ENCODE measurements at places on chromosomes 5 and 9.

DNA sequence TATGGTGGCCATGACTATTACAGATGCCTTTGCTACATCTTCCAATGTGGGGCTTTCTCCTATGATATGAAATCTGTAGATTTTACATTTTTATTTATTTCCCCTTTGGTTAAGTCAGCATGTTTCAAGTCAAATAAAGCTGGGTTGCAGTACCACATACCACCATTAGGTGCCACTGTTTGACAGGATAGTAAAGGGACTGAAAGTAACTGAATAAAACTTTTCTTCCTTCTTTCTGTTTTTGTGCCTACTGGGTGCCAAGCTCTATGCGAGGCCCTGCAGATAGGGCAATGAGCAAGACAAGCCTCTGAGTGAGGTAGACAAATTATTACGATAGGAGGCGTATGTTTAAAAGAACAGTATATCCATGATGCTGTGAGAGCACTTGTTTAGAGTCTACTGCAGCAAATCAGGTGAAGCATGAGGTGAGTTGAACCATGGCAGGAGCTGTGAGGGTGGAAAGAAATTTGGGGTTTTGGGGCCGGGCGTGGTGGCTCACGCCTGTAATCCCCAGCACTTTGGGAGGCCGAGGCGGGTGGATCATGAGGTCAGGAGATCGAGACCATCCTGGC is 64.8 kb downstream of the GDNF start:
- DNase-seq = peak; percentile 37

DNA sequence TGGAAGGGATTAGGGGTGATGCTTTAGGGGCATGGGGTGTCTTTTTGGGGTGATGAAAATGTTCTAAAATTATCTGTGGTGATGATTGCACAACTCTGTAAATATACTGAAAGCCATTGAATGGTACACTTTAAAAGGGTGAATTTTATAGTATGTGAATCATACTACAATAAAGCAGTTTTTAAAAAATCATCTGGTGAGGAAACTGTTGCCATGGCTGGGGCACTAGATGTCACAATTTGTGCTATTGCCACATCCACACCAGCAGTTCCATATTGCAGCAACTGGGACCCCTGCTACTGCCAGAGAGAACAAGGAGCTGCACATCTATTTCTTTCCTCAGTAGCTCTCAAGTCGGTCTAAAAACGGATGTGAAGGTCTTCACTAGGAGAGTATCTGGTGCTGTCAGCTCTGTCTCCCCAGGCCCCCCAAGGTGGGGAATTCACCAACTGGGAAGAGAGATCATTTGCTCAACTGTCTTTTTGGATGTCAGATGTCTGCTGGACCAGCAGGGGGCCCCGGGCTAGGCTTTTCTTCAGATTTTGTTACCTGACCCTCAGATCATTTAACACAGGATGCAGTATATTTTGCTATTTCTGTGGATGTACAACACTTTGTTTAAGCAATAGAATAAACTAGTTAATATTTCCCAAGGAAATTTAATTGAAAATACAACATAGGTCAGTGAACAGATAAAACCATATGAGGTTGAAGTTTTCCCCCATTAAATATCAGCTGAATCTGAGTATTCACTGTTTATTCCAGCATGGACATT is 13.2 kb downstream of the CMYA5 start:
- peak; percentile 54 for DNase-seq

GRCh38 chr9:87713988-87714330 is 12.0 kb upstream of the CTSL start:
- no peak for DNase-seq

DNA sequence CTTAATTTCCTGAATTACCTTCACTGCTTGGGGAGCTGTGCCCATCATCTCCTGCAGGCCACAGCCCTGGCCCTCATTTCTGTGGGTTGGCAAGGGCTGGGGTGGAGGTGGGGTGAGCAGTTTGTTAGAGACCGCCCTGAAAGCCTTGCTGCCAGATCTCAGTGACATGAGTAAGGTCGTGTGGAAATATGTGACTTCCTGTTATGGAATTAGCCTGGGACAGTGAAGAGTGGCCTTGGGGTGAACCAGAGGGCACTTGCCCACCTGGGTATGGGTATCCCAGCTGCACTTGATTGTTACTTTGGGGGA is 2.5 kb upstream of the HNRNPAB start:
- peak; percentile 38 for DNase-seq

DNA sequence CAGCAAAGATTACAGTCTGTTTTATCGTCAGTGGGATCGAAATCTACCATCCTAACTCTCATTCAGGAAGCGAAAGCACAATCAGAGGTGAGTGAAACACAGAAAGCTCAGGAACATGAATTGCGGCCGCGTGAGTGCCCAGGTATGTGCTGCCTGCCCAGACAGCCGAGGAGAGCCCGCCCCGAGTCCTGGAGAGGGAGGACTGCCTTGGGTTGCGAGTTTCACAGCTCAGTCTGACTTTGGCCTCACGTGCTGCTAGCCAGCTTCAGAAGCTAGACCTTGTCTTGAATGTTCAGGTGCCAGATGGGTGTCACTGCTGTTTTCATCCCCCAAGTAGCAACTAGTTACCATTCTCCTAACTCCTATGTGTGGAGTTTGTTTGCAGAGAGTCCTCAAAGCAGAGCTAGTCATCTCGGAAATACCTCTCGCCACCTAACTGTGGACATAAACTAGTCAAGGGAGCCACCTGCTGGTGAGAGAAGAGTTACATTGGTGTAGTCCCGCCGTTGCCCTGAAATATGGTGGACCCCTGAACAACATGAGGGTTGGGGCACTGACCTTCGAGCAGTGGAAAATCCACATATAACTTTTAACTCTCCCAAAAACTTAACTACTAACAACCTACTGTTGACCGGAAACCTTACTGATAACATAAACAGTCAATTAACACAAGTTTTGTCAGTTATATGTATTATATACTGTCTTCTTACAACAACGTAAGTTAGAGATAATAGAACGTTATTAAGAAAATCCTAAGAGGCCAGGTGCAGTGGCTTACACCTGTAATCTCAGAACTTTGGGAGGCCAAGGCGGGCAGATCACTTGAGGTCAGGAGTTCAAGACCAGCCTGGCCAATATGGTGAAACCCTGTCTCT is 80.9 kb downstream of the GOLPH3 start:
- DNase-seq = peak; percentile 76

DNA sequence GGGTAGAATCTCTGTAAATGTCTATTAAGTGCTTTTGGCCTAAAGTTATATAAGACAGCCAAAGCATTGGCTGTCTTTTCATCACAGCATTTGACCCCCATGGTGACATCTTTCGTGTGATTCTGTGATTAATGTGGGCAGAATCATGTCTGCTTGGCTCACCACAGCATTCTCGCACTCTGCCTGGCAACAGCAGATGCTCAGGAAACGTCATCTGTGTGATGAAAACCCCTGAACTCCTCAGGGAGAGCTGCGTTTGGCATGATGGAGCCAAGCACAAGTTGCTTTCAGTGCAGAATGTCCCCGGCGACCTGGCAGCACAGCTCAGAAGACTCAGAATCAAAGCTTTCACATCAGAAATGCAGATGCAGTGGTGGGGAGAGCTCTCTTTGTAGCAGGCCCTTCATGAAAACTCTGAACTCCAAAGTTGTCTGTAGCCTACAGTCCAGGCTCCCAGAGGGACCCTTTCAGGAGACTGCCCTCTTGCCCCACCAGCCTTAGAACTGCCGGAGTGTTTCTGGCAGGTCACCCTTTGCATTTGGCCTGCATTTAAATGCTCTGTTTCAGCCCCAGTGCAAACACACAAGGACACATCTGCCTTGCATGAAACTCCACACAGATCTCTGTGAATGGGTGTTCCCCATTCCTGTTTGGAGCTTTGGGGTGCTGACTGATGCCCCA is 155.6 kb upstream of the PANK3 start:
- DNase-seq = peak; percentile 10

DNA sequence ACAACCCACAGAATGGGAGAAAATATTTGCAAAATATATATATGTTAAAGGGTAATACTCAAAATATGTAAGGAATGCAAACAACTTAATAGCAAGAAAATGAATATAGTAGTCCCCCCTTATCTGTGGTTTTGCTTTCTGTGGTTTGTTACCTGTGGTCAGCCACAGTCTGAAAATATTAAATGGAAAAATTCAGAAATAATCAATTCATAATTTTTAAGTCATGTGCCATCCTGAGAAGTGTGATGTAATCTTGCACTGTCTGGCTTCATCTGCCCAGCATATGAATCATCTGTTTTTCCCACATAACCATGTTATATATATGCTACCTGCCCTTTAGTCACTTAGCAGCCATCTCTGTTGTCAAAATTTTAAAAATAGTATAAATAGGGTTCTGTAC is 11.7 kb downstream of the CER1 start:
- DNase-seq = peak; percentile 7

GRCh38 chr5:33341351-33341750 is 99.4 kb upstream of the TARS1 start:
- DNase-seq = peak; percentile 75

- DNase-seq = peak; percentile 85
Measured at GRCh38 chr5:159337016-159337955, 7.0 kb upstream of the IL12B start.

DNA sequence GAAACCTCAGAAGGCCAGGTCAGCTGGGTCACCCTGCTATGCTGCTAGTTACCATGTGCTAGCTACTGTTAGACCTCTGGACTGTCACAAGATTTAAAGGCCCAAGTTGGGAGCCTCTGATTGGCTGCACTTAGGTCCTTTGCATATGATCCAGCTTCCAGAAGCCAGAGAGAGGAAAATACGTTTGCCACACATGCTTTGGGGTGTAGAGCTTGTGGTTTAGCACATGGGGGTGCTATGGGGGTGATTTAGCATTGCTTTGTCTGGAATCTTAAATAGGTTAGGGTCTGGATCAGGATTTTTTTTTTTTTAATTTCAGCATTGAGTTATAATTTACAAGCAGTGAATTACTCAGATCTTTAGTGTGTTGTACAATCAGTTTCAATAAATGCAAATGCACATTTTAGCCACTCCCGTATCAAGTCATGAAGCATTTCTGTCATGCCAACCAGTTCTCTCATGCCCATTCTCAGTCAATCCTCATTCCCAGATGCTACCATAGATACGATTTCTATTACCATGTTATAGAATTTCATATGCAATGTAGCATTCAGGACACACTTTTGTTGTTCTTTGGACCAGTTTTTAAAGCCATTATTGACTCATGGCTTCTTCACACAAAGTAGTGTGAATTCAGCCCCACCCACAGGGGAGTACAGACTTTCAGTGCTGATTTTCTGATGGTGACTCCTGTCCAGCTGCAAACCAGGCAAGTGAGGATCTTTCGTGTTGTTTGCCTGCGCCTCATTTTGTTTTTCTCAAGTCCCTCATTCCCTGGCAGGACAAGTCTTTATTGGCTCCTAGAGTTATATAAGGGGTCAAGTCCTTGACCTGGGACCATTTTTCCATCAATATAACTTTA is 250.4 kb downstream of the LRRC70 start:
- DNase-seq = no peak

GRCh38 chr5:169563369-169563768 is 20.2 kb upstream of the SPDL1 start:
- no peak for DNase-seq

GRCh38 chr5:168991311-168991710 is 309.6 kb downstream of the SLIT3 start:
- no peak for DNase-seq

DNA sequence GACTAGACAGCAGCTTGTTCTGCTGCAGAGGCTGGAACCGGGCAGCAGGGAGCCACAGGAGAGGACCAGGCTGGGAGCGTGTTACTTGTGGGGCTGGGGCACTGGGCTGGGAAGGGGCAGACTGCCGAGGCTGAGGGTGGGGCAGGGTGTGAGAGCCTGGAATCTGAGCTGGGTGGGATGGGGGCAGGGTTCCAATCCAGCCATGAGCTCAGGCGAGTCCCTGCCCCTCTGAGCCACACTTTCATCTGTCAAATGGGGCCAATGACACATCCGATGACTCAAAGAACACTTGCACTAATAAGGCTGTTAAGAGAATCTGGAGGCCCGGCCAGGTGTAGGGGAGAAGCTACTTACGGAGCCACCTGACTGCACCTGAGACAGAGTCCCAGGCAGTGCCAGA is 18.7 kb upstream of the WDR38 start:
- DNase-seq = peak; percentile 60

- peak; percentile 83 for DNase-seq
Measured at GRCh38 chr5:95725937-95726810, 5.0 kb upstream of the RHOBTB3 start.

- peak; percentile 37 for DNase-seq
Measured at GRCh38 chr9:21679432-21679831, 123.0 kb upstream of the MTAP start.

DNA sequence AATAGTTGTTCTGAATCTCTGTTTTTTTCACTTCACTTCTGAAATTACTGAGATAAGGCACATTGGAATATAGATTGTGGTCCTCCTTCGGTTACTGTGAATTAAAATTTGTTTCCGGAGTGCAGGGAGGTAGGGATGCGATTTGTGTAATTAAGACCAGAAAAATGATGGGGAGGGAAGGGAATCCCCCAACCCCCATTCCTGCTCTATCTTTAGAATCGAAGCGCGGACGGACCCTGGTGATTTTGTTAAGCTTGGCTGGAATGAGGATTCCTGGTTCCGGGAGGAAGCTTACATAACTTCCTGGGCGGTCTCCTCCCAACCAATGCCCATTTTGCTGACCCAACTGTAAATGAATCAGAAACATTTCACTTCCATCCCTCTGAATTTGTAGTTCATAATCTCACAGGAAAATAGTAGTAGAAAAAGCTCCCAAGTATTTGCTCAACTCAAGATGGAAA is 220.1 kb upstream of the MSX2 start:
- DNase-seq = peak; percentile 27

DNA sequence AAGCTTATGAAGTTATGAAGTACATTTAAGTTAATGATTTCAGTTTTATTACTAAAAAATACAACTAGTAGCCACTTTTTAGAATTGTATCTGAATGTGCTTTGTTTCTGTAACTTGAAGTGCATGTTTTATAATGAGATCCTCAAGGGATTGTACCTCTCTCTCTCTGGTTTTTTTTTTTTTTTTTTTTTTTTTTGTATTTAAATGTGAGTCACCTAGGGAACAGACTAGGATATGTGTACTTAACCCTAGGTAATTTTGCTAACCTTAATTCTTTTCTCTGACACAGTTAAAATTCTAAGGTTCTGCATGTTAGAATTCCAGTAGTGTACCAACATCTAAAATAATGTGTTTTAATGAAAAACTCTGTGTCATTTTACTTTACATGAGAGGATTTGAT is 59.5 kb downstream of the CDC42SE2 start:
- no peak for DNase-seq

DNA sequence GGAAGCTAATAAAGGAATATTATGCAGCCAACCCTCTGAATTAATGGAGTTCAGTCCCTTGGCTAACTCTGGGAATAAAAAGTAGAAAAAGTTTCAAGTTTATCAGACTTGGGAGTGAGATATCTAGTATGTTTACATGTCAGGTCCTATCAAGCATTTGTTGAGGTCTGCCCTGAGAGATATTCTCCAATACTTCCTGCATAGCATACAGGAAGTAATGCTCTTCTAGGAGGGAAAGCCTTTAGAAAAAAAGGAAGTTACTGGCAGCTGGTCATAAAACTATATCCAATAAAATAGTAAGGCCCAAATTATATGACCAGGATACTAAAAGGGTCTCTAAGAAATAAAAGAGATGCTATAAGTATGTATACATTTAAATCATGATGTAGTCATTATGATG is 594.1 kb upstream of the FTMT start:
- no peak for DNase-seq

Measured in EH (cell line).